Natural killer cell treated with Interleukin-12 subunit alpha and Interleukin-12 subunit beta and Interleukin-15 and Interleukin-18, amount 100 ng/mL, for 72 hours (primary cell): ENCODE measurements at places on chromosomes 2 and 18. TPM values are rescaled to one million over a fixed set of nuclear protein-coding genes. Genes with fewer than 3 reads are reported as not detected.

- no peak for DNase-seq
Measured at GRCh38 chr2:68562934-68563333, 80.4 kb upstream of the PROKR1 start.

DNA sequence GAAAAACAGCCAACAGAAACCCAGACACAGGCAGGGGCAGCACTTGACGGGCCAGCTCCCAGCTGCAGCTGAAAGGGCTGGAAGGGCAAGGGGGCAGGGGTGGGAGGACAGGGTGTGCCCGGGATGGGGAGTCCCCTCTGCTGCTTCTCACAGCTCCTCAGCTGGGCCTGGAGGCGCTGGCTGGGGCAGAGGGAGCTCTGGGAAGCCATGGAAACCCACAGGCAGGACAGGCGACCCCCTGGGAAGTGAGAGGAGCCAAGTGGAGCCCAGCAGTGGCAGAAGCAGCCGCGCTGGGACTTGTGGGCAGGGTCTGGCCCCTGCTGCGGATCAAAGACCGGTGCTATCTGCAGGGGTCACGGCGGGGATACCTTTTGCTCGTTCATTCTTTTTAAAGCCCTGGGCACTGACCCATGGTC, 20.7 kb downstream of the OTOF start:
- no peak for DNase-seq

UGT1A9 gene
- total RNA-seq: not detected

- peak; percentile 74 for DNase-seq
Measured at GRCh38 chr2:38750011-38750890, 910 bp downstream of the SRSF7 start.

- no peak for DNase-seq
Measured at GRCh38 chr2:178782236-178782635, 25.0 kb downstream of the TTN start.

TEX44 gene
- total RNA-seq: not detected
